ENCODE measurements at places on chromosomes 16 and 17. TPM values are rescaled to one million over a fixed set of nuclear protein-coding genes. Genes with fewer than 3 reads are reported as not detected.

DNA sequence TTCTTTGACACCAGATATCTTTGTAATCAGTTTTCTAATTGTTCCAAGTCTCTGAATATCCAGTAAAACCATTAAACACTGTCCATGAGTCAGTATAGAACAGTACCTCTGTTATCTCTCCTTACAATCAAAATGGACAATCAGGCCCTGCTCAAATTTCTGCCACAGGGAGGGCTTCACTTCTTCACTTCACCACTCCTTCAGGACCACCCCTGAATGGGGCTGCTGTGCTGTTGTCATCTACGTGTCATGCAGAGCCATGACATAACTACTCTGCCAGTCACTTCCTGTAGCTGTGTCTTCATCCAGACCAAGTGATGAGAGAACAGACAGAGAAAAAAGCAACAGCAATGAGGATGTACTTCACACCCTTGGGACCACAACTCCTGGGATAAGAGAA lies 116.9 kb downstream of the TANC2 start:
- DNase-seq, result no peak

DNA sequence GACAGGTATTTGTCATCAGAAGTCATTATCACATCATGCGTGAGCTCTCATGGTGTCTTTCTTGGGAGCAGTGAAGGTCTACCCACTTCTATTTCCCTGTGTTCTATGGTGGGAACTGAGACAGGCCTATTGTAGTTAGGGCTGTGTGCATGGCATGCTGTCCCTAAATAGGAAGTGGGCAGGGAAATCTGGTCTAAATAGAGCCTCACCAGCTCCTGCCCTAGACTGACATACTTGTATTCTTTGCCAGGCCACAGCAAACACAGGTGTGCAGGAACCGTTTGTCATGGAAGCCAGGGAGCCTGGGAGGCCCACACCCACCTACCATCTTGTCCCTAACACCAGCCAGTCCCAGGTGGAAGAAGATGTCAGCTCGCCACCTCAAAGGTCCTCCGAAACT lies 10.1 kb downstream of the SLC7A6 start:
- no peak for DNase-seq

DNA sequence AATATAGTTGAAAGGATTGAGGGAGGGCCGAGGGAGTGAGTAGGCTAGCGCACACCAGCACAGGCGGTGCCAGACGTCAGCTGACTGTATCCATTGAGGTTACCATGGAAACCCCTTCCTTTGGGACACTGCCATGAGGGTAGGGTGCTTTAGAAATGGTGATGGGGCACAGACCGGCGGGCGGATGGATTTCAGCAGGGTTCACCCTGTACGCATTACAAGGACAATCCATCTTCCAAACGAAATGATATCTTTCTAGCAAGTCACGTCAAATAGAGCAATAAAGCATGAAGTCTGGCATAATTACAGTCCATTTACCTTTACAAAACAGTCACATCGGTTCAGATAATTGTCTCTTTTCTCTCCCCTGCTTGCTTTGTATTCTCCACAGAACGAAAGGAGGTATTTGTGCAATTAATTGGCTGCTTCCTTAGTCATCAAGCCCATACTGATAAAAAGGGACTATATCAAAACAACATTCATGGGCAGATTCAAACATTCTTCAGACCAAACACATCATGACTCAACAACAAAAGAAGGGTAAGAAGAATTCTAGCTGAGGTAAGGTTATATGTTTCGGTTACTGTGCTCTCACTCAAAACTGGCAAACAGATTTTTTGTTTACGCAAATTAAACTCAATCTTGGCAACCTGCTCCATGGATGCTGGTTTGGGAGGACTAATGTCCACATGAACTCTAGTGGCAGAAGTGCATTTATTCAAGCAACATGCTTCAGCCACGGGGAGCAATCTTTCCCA lies 140.6 kb downstream of the CDK5R1 start:
- DNase-seq, result no peak

DNA sequence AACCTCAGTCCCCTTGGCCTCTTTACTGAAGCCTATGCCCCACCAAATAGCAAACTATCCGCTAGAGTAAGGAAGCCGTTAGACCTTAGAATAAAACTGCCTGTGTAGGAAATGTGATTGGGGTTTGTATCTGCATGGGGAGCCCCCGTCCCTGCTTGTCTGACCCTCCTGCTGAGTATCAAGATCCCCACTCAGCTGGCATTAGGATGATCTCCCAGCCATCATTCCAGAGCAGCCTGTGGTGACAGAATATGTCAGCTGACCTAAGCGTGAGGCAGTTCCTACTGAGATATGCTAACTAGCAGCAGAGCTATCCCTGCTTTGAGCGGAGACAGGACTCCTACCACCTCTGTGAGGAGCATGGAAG lies 645 bp upstream of the GFOD2 start:
- DNase-seq, result no peak

The LPO gene
- polyA plus RNA-seq, result not detected

DNA sequence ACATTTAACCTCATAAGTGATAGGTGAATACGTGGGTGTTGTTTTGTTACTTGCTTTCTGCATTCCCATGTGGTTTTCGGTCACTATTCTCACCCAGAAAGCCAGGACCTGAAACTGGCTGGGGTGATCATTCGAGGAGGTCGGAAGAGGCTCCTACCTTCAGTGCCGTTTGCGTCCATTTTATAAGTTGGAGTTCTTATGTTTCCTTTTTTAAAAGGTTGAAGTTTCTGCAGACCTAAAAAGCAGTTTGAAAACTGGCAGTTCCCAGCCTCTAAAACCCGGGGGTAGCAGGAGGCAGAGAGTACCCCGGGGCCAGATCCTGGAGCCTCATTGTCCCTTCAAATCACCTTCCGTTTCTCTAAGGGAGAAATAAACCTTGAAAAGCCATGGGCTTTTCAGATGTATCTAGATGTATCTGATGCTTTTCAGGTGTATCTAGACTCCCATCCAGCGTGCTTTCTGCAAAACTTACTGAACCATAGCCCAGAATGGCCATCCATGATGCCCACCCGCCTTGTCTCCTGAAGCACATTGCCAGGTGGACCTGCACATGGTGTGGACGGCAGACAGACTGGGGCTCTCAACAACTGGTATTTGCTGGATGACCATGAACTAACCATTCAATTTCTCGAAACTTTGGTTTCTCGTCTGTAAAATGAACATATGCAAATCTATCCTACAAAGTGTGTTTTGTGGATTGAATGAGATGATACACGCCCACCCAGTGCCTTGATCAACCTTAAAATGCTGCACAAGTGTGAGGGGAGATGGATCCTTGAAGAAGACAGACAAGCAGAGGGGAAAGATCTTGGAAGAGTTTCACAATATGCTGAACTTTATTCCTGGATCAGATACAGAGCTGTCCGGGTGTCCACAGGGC lies 1.3 kb downstream of the NLRC5 start:
- DNase-seq, result no peak

DNA sequence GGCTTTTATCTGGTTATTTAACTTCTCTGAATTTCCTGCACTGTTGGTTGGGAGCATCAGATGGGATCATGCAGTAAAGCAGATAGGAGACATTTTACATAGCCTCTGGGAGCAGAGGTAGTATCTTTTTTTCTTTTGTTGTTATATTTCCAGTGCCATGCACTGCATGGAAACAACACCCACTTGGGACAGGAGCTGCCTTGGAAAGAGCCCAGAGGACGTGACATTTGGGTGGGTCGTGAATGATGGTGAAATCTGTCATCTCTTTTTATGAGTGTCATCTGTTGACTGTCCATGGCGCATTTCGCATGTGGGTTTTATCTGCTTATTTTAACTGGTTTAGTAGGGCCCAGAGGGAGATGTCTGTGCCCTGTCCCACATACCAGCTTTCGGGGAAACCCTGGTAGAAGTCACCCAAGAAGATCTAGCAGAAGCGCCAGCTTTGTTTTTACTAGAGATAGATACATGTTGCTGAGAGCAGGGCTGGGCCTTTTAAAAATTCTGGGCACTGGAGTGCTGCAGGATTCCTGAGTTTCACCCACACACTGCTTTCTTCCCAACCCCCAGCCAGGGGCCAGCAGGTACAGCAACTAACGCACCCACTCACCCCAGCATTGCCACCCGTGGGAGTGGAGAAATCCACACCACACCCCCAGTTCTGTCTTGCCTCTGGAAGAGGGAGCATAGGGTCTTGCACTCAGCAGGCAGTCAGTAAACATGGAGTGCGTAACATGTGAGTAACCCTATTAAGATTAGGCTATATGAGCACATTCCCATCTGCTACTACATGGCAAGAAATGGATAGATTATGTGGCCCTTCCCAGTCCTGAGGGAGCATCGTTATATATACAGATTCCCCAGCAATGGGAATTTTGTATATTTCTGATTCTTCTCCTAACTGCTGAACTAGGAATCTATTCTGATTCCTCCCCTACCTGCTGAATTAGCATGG lies 8.4 kb upstream of the TERF2 start:
- no peak for DNase-seq

DNA sequence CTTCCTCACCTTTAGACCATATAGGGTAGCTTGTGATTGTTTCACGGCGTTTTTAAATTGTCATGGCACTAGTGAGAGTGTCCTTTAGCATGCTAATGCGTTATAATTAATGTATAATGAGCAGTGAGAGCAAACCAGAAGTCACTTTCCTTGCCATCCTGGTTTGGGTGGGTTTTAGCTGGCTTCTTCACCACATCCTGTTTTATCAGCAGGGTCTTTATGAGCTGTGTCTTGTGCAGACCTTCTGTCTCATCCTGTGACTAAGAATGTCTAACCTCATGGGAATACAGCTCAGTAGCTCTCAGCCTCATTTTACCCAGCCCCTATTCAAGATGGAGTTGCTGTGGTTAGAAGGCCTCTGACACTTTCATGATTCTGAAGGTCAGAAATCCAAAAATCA lies 370.9 kb upstream of the RBFOX1 start:
- no peak for DNase-seq

- no peak for DNase-seq
These were observed 24.4 kb downstream of the UBE2O start for GRCh38 chr17:76428511-76428910.

The KDM6B gene
- polyA plus RNA-seq, result not detected

The PPM1E gene
- polyA plus RNA-seq, result not detected

The XYLT2 gene
- 7.1 TPM for polyA plus RNA-seq

DNA sequence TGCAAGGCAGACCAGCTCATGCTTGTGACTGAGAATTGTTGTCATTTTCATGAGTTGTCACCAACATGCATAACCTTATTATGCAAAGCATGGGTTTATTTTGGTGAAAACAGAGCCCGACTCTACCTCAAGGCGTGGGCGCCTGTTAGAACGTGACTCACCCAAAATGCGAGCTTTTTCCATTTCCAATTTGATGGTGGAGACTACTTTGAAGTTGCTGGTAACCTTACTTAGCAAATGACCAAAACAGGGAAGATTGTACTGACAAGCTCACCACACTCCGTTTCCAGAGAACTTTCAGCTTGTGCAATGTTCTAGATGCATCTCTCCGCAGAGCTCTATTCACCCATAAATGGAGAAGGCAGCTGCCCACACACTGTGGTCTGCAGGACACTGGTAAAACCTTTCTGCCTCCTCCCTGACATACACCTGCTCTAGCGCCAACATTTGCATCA lies 284.5 kb downstream of the MAF start:
- no peak for DNase-seq

The RAC3 gene
- polyA plus RNA-seq, result not detected

The EVPLL gene
- polyA plus RNA-seq, result not detected

The SRCIN1 gene
- polyA plus RNA-seq, result not detected

DNA sequence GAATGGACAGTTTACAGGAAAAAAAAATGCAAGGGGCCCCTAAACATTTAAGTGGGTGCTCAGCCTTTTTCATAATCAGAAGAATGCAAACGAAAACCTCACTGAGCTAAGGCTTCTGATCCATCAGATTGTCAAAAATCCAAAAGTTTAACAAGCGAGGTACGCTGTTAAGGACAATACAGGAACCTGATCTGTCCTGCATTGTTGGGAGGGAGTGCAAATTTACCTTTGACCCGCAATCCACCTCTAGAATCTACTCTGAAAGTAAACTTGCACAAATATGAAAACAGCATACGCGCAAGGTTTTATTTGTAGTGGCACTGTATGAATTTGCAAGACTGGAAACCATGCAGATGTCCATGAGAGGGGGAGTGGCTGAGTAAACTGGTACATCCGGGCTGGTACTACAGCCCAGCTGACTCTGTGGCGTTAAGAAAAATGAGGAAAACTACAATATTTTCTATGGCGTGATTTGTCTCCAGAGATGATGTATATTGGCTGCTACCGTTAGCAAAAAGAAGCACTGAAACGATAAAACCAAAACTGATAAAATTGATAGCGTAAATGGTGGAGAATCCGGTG lies 28.8 kb upstream of the ST6GALNAC1 start:
- DNase-seq, result no peak

The CORO1A gene
- 1,680 TPM for polyA plus RNA-seq

DNA sequence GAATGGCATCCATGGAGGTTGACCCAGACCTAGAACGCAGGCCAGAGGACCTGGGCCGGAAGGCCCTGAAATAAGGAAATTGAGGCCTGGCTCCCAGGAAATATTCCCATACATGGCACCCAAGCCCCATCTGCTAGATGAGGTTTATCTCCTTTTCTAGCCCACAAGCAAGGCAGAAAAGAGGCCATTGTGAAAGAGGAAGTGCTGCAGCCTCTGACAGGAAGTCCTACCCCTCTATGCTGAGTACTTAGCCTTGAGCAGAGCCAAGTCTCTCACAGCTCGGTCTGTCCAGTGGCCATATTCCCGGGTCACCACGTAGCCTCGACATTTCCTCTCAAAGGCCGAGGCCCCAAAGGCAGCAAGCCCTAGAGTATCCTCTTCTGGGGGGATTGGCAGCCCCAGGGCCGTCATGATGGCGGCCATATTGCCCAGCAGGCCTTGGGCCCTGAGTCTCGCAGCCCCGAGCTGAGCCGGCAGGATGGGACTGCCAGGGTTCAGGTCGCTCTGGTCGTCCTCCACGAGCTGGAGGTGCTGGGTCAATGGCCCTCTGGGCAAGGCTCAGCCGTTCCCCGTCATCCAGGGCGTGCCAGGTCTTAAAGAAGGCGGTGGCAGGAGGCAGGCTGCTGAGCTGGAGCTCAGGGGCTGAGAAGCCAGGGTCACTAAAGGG lies 7.8 kb downstream of the CTF1 start:
- DNase-seq, result no peak

DNA sequence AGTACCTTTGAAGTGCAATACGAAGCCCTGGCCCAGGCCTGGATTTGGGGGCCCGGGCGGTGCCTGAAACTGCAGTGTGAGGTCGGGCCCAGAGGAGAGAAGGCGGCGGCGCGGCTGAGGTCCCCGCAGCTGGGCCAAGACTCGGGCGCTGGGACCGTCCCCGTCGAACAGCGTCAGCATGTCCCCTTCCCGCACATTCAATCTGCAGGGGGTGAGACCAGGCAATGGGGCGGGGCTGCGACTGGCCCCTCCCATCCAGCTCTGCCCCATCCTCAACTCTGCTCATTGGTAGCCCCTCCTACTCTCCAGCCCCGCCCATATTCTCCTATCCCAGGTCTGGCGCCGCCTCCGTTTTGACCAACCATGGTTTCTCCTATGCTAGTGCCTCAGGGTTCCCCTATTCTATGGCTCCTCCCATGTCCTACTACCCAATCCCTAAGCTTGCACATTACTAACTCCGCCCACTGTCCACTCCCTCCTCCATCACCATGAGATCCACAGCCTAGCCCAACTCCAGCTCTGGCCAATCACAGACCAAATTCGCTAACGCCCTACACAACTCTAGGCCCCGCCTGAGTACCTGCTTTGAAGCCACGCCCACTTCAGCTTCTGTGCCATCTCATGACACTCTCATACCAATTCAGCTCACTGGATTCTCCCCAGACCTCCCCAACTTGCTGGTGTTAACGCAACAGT lies 14.4 kb upstream of the CDIPT start:
- DNase-seq, result peak; percentile 11

Measured in immature natural killer cell (primary cell).